Activated T-cell treated with anti-CD3 and anti-CD28 coated beads for 24 hours (primary cell): ENCODE measurements at places on chromosomes 3 and 15.

- no peak for DNase-seq
These were observed 49.6 kb downstream of the PARP14 start for GRCh38 chr3:122730240-122730639.

DNA sequence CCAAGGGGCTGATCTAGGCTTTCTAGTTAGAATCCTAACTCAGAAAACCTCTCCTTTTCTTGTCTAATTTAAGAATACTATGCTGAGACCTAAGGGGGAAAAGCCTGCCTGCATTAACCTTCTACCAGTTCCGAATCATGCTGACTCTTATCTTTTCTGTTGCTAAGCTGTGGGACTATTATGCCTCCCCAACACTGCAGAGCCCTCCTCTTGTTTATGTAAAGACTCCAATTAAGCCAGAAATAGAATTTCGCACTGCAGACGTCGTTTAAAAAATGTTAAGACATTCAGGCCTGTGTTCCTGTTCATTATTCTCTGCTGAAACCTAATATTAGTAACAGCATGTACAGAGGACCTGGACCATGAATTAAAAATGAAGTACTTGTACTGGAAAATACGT, 310.6 kb upstream of the ATP11B start:
- no peak for DNase-seq

DNA sequence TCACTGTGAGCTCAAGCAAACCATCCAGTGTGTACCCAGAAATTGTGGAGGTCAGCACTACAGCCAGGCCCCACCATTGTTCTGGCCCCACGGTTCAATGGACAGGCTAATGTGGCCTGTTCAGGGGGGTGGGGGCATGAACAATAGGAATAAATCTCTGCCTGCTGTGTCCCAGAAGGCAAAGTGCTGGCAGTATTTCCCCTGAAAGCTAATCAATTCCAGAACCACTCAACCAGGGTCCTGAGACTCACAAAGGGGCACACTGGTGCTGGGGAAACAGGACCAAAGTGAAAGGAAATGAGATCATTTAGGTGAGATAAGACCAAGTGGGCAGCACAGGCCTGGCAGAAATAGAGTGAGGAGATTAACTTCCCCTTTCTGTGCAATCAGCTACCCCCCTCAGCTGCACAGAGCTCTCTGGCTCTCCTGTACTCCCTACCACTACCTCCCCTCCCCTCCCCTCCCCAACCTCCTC, 11.5 kb downstream of the CRYGS start:
- DNase-seq, result no peak

DNA sequence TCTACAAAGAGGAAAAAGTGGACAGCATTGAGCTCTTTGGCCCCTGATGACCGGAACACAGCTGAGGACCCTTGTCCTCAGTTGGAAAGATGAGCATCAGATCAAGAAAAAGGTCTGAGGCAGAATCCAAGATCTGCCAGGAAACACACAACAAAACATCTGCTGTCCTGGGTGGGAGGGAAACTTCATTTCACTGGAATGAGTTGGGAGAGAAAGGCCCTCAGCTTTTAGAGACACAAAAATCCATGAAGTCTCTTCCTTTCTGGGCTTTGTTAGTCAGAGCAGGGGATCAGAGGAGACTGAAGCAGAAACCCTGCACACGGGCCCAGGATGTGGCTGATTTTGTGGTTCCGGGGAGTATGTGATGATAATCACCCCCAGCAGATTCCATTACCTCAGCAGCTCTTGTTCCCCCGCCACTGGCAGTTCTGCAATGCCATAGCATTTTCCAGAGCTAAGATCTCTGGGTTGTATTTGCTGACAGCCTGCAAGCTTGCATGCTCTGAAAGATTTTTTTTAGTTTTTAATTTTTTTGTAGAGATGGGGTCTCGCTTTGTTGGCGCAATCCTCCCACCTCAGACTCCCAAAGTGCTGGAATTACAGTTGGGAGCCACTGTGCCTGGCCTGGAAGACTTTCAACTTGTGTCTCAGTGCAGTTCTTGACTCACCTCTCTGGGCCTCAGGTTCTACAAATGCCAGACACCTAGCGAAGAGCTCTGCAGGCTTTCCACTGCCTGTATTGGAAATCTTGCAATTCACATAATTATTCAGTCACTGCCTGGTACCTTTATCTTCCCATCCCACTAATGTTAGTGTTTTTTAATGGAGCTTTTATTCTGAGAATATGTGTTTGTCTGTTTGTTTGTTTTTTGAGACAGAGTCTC, 5.8 kb upstream of the TATDN2 start:
- DNase-seq, result peak; percentile 62

GRCh38 chr3:123595396-123596180, 10.7 kb upstream of the HACD2 start:
- no peak for DNase-seq

DNA sequence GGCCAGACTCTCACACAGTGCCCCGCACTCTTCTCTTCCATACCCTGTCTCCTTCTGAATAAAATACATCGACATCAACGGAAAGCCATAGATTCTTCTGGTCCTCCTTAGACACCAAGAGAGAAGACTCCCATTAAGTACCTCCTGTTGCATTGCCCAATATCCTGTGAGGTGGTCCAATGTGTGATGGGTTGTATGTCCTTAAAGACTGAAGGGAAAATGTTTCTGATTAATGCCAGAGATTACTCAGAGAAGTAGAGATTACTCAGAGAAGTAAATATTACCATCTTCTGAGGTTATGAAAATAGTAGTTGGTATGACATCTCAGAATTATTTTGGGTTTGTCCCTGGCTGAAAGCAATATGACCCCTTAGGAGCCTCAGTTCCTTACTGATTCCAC, 60.8 kb upstream of the GALNT15 start:
- DNase-seq, result no peak

DNA sequence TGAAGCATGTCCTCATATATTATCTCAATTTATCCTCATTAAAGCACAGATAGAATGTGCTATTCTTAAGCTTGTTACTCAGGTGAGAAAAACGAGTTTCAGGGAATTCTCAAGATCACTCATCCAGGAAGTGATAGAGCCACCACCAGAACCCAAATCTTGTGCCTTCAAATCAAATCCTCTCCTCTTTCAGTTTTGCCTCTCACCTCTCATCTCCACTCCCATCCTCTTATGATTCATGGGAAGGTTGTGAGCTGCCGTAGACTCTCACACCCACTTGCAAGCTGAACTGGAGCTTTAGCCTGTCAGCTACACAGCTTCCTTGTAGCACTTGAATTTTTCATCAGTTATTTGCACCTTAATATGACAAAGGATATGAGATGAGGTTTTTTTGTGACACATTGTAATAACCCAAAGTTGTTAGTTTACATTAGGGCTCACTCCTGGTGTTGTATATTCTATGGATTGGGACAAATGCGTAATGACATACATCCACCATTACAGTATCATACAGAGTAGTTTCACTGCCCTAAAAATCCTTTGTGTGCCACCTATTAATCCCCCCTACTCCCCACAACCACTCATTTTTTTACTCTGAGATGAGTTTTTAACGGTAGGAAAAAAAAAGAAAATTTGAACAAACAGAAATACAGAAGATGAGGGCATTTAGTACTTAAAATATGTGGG, 25.7 kb downstream of the GPR15 start:
- DNase-seq, result peak; percentile 56

DNA sequence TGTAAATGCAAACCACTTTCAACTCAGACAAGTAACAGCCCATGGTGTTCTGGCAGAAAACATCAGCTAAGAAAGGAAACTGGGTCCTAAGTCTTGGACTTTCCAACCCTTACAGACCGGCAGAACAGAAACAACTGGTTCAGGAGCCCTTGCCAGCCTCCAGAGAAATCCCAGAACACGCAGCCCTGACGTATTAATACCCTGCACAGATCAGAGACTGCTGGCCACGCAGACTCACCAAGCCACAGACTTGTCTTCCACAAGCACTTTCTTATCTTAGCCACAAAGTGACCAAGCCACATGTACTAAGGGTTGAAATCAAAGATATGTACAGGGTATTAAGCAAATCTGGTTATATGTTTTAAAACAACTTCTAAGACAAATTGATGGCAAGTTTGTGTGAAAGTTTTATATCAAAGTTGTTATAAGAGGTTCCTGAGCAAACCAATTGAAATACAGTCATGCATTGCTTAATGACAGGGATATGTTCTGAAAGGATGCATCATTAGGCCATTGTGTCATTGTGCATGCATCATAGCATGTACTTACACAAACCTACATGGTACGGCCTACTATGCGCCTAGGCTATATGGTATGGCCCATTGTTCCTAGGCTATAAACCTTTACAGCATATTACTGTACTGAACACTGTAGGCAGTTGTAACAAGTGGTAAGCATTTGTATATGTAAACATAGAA, 36.8 kb downstream of the BTD start:
- DNase-seq, result no peak
